ENCODE measurements at places on chromosomes 12 and 14. TPM values are rescaled to one million over a fixed set of nuclear protein-coding genes. Genes with fewer than 3 reads are reported as not detected.

- DNase-seq, result no peak
Observed at GRCh38 chr14:101499513-101499912, 61.8 kb upstream of the DIO3 start.

GRCh38 chr12:42444192-42444943 lies 118.4 kb downstream of the PPHLN1 start:
- no peak for DNase-seq

DNA sequence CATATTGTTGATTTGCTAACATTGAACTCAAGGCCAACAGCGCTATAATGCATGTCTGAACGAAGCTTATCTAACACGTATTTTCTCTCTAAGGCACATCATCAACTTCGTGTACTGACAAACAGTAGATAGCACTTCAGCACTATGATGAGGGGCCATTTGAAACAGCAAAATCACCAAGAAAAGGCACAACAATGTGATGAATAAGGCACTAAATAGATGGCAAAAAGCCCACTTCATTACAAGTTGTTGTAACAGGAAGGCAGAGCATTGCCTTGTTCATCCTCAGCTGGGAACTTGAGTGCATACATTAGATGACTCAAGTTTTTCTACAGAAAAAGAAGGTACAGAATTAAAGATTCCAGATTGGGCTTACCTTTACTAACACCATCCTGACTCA lies 75.2 kb downstream of the LIN7A start:
- no peak for DNase-seq

DNA sequence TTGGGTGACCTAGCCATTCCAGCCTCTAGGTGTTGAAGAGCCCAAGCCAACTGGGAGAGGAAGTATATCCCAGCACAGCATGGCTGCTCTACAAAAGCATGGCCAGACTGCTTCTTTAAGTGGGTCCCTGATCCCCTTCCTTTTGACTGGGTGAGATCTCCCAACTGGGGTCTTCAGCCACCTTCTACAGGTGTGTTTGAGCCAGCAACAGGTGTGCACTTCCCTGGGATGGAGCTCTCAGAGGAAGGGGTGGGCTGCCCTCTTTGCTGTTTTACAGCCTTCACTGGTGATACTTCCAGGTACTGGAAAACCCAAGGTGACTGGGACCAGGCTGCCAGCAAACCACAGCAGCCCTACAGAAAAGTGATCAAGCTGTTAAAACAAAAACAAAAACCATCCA lies 14.2 kb upstream of the GNS start:
- DNase-seq, result no peak

Gene PHETA1
- total RNA-seq, result 18.6 TPM

Gene PRMT5
- total RNA-seq, result 113 TPM

Gene RAPGEF3
- 6.7 TPM for total RNA-seq

DNA sequence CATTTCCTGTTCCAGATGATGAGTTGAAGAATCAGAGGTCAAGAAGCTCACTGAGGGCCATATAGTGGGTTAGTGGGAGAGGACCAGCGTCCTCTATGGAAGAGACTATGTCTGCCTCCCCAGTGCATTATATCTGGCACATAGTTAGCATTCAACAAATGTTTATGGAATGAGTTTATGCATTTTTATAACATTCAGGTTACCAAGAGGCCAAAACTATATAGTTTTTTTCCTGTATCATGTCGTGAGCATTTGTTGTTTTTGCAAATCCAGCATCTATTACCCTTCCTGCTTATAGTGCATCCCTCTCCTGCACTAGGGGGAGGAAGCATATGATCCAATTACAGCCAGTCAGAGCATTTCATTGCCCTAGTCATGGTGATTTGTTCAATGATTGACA lies 60.6 kb downstream of the SUDS3 start:
- DNase-seq, result no peak

Gene RNU4-1
- total RNA-seq, result under 0.01 TPM

- DNase-seq, result no peak
Observed at GRCh38 chr12:57775044-57775443, 2.6 kb downstream of the EEF1AKMT3 start.

GRCh38 chr14:77355811-77356210 lies 21.1 kb downstream of the TMED8 start:
- no peak for DNase-seq

DNA sequence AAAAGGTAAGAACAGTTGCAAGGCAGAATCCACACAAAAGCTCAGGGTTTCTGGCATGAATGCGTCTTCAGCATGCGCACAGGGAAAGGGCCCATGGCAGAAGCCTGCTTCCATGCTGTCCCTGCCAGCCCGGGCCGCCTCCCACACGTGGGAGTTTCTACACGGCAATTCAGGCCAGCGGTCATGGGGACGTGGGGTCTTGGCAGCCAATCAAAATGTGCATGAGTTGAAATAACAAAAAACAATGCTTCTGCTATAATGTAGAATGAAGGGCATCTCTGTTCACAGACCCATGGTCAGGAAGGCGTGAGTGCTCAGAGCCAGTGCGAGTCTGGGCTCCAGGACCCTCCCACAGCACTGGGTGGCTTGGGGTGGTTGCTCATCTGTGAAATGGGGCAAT lies 28.6 kb downstream of the AMN start:
- DNase-seq, result no peak
